Left renal cortex interstitium (tissue), 4 donors: ENCODE measurements at places on chromosomes 4 and X. TPM values are rescaled to one million over a fixed set of nuclear protein-coding genes. Genes with fewer than 3 reads are reported as not detected.

Gene MAGEC3
- 0.96 TPM for polyA plus RNA-seq

Gene MAGEA4
- polyA plus RNA-seq = not detected

Gene MTTP
- polyA plus RNA-seq = 15.8 TPM

Gene ADH6
- polyA plus RNA-seq = 16.0 TPM

Gene INTS6L
- 22.8 TPM for polyA plus RNA-seq
